ENCODE measurements at places on chromosomes 1 and 21.

- no peak for DNase-seq
Measured at GRCh38 chr1:214209260-214209808, 71.6 kb upstream of the SMYD2 start.

GRCh38 chr1:145963265-145964019, 933 bp downstream of the ANKRD34A start:
- no peak for DNase-seq

DNA sequence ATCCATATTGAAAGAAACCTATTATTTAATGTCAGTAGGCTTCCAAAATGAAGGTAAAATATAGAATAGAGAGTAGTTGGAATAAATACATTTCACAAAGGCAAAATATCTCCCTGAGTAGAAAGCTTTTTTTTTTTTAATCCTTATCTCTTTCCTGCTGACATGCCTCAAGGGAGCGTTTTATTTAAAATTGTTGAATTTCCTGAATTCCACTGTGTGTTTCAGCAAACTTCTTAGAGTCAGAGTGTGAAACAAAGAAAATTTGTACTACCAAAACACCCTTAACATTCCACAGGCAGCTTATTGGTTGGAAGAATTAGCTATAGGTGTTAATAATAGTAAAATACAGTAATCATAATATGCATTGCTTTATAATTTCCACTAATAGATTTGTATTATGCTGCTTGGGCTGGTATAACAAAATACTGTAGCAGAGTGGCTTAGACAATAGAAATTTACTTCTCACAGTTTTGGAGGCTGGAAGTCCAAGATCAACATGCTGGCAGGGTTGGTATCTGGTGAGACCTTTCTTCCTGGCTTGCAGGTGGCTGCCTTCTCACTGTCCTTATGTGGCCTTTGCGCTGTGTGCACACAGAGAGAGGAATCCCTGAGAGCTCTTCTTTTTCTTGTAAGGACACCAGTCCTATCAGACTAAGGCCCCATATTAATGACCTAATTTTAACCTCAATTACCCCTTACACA, 468.4 kb upstream of the C1orf87 start:
- no peak for DNase-seq

DNA sequence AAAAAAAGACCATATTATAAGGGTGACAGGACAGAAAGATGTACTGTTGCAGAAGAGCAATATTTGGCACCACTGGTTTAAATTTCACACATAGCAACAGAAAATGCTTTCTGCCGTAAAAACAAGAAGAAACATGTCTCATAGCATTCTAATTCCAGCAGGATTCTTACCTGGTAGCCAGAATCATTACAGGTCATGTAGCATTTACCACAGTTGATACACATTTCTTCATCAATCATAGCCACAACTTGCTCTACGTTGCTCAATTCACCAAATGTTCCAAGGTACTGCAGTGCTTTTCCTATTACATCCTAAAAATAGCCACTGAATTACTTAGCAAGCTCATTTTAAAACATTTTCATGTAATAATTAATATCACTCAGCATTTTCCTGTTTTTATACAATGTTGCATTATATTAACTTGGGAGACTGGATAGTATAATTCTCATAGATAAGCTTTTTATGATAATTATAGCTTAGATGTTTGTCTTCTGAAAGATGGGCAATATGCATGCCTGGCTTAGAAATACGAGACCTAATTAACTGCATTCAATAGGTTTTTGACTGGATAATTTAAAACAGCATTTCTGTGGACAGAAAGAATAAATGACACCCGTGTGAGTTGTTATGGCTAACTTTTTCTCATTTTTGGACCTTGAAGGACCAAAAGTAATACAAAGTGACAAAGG, 360.7 kb downstream of the PTBP2 start:
- DNase-seq: no peak

GRCh38 chr1:10692401-10693021, 103.9 kb downstream of the CASZ1 start:
- DNase-seq: no peak

- DNase-seq: no peak
Measured at GRCh38 chr1:230158415-230159291, 91.6 kb downstream of the GALNT2 start.

- no peak for DNase-seq
Measured at GRCh38 chr1:55040083-55040932, 960 bp downstream of the PCSK9 start.

- no peak for DNase-seq
Measured at GRCh38 chr21:29237110-29238052, 61.3 kb upstream of the BACH1 start.

DNA sequence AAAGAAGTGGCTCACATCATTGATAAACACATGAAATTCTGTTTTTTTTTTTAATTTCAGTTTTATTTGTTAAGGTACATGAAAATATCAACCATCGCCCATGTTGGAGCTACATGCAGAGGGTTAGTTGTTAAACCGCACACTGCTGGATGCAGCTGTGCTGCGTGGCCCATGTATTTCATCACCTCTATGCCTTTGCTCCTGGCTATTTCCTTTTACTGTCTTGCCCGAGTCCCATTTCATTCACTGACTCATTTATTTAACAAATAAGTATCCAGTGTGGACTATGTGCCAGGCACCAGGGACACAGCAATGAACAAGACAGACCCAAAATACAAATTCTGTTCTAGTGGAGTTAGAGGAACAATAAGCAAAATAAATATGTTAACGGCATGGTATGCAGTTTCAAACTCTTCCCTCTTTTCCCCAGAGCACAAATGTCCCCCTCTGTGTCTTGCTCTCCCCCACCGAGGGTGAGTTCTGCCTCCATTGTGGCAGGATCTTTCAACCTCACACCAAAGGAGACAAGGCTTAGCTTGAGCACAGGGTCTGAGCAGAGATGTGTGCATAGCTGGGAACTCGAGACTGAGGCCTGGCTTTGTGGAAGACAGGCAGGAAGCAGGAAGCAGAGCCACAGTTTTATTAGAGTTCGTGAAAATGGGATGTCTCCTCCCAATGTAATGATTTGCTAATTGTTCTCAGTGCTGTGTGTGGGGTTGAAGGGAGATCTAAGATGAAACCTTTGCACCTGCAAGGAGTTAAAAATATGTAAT, 44.6 kb downstream of the MAN1C1 start:
- DNase-seq: no peak

GRCh38 chr1:228872080-228872479, 136.8 kb downstream of the RHOU start:
- no peak for DNase-seq

GRCh38 chr1:225942574-225942973, 1.6 kb upstream of the LEFTY2 start:
- no peak for DNase-seq

- no peak for DNase-seq
Measured at GRCh38 chr1:231544943-231545592, 16.6 kb downstream of the TSNAX start.

DNA sequence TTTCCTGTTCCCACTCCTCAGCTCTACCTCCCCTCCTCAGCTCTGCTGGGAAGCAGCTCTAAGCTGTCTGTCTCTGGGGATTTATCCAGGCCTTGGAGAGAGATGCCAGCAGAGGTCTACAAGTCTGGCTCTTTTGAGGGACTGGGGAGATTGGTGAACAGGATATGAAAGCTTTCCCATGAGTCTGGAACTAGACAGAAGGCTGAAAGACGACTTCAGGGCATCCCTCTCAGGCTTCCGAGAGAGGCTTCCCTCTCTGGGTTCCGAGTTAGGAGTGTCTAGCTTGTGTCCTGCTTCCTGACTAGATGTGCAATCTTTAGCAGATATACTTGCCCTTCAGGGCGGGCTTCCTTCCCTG, 733 bp downstream of the TMEM35B start:
- no peak for DNase-seq

DNA sequence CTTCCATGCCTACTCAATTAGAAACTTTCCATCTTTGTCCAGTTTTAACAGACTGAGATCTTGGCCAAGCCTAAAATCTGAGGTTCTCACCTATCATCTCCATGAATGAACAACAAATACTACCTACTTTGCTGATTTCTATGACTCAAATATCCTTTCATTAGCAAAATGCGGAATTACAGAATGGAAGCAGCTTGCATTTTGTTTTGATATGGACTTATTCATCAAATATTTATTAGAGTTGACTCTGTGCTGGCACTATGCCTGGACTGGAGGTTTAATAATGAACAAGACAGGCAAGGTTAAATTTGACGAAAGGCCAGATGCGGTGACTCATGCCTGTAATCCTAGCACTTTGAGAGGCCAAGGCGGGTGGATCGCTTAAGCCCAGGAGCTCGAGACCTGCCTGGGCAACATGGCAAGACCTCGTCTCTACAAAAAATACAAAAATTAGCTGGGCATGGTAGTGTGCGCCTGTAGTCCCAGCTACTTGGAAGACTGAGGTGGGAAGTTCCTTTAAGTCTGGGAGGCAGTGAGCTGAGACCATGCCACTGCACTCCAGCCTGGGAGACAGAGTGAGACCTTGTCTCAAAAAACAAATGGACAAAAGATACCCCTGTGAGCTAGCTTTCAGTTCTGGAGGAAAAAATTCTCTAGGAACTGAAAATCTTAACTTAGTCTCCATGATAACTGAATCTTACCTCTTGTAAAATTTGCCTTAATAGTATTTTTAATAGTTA, 29.4 kb upstream of the SOD1 start:
- no peak for DNase-seq

DNA sequence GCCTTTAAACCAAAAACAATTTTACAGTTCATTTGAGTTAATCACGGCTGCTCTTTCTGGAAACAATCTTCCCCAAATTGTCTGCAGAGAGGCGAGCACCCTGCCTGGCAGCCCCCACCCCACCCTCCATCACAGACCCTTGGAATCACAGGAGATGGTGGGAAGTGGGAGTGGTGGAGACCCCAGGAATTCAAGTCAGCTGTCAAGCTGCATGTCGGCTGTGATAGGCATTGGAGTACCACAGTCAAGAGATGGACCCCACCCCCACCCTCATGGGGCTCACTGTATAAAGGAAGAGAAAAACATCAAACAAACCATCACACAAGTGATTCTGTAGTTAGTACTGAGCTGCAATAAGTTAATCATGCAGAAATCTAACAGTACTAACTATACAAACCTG, 360.4 kb downstream of the MATN1 start:
- DNase-seq: no peak

- no peak for DNase-seq
Measured at GRCh38 chr1:162680419-162681121, 48.3 kb downstream of the DDR2 start.

DNA sequence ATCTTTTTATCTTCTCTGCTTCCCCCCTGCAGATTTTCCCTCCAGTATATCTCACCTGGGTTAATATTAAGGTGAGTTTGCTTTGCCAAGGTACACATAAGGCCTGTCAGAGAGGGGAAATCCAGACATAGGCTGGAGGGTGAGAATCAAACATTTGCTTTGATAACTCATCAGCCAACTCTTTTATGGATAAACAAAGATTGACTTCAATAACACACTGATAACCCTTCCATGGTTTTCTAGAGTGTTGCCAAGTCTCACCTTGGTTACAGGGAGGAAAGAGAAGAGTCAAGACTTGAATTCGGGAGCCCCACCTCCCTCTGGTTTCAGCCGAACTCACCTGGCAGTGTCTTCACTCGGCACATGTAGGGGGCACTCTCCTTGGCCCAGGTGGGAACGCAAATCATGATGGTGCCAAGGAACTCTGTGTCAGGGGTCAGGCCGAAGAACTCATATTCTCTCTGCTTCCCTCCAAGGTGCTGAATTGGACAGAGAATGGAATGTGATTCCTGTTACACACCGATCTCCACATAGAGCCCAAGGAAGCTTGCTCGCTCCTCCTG, 15.1 kb downstream of the IL22RA1 start:
- no peak for DNase-seq

- no peak for DNase-seq
Measured at GRCh38 chr1:169312084-169312954, 55.3 kb downstream of the NME7 start.

DNA sequence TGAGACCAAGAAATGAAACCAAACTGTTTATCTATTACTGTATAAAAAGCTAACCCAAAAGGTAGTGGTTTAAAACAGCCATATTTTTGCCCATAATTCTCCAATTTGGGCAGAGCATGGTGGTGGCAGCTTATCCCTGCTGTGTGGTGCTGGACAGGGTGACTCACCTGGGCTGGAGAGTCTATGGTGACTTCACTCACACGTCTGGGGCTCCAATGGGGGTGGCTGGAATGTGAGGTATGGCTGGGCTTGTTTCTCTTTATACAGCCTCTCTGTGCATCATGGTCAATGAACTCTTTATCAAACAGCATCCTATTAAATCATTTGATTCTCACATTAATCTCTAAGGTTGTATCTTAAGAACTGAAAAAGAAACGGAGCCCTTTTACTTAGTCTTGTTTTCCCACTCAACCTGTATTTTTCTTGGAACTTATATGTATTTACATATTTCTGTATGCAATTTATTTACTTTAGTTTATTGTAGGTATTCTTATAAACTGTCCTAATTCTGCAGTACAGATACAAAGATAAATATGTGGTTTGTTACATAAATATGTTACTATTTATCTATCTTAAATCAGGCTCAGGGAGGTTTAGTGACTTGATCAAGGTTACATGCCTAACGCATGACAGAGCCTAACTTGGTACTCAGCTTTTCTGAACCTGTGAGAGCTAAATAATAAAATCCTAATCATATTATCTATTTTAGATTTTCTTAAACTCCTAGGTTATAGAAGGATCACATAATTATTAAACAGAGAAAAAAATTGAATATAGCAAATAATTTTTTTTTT, 37.5 kb upstream of the WLS start:
- no peak for DNase-seq

GRCh38 chr1:58580186-58580585, 3.1 kb upstream of the TACSTD2 start:
- DNase-seq: no peak

DNA sequence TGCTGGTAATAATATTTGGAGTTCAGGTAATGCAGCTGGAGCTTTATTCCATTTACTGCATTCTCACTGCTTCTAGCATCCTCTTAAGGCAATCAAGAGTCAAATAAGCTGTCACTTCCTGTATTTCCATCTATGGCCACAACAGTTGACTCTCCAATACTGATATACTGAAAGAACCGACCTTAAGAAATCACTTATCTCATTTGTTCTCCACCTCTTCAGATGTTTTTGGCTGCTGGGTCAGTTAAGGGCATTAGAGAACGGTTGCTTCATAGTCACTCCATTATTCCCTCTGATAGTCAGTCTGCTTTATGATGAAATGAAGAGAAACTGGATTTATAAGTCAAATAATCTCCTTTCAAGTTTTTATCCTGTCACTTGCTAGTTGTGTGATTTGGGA, 14.2 kb upstream of the RGS4 start:
- no peak for DNase-seq

Measured in dorsolateral prefrontal cortex (tissue), 122 donors.